ENCODE measurements at places on chromosomes 2 and 18.

GRCh38 chr2:10327896-10328669 is 25.4 kb downstream of the HPCAL1 start:
- DNase-seq = no peak

DNA sequence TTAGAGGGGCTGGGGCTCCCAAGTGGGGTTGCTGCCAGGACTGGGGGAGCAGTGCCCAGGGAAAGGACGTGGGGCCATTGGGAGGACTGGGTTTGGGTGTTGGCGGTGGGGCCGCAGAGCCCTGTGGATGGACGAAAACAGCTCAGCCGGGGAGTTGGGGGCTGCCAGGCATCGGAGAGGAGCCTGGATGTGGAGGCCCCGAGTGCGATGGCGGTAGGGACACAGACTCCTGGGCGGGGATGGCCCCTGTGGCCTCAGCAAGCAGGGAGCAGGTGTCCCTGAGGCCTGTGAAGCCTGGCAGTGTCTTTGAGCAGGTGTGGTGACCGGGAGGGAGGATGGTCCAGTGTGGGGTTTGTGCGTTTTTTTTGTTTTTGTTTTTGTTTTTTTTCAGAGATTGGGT is 13.3 kb downstream of the CTDP1 start:
- no peak for DNase-seq

GRCh38 chr2:204470178-204470620 is 75.1 kb upstream of the PARD3B start:
- DNase-seq = no peak

DNA sequence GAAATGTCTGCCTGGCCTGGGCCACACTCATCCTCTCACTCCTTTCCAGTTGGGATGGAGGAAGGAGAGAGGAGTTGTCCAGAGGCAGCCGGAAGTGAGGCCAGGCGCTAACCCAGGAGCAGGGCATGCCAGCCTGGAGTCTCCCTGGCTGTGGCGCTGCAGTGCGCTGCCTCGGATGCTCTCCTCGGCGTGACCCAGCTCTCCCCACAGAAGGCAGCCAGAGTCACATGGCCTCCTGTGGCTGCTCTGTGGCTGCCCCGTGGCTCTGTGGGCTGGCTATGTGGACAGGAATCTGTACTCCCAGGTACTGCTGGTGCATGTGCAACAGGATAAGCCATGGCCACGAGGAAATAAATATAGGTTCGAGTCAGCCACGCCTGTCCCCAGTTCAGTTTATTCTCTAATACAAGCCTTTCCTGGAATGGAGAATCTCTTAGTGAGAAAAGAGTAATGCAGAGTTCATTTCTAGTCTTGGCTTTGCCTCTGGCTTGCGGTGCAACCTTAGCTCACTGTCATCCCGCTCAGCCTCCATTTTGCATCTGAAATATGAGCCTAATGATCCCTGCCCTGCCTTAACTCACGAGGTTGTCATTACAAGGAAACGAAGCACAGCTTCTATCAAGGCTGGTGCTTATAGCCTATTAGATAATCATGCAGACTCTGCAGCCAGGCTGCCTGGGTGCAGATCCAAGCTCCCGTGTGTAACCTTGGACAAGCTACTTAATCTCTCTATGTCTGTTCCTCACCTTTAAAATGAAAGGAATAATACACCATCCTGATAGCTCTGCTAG is 106.3 kb downstream of the ANTXR1 start:
- DNase-seq = no peak

GRCh38 chr18:54880395-54881105 is 52.3 kb downstream of the RAB27B start:
- no peak for DNase-seq

DNA sequence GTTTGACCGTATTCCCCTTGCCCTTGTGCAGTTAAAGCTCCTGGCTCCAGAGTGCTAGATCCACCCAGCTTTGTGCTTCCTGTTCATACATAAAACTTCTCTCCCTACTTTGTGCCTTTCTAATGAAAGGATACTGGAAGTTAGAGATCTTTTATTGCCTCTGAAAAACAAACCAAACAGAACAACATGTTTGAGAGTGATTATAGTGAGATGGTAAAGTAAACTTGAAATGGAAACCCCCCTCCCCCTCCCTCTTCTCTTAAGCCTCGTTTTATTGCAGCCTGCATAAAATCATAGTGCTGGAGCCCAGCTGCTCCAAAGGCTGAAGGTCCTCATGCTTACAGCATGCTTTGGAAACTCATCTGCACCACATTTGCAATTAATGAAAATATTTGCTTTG is 125.1 kb downstream of the TANC1 start:
- no peak for DNase-seq

DNA sequence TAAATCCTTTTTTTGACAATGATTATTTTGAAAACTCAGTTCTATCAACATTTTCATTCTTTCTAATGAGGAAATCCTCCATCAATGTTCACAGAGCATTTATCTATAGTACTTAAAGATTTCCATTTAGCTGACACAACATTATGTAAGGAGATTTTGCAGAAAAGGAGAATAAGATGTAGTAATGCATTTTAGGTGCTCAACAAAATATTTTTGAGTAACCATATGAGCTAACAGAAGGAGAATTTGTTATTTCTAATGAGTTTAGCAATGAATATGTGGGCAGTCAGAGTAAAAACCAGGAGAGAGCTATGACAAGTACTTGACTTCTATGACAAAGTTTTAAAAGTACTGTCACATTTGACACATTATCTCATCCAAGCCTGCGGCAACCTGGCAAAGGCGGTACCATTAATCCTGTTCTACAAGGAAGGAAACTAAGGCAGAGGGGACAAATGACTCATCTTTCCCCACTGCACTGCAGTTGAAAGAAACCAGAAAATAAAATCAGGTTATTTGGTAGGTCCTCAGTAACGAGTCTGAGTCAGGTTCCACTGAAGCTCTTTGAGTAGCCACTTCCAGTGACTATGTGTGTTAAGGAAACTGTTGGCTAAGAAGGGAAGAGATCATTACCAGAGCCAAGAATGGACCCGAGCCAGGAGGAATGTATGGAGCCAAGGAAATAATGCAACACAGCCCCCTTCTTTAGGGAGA is 134.1 kb upstream of the ITGB6 start:
- DNase-seq = peak; percentile 29

- DNase-seq = no peak
These were observed 197.4 kb upstream of the SMIM21 start for GRCh38 chr18:75624869-75625268.

DNA sequence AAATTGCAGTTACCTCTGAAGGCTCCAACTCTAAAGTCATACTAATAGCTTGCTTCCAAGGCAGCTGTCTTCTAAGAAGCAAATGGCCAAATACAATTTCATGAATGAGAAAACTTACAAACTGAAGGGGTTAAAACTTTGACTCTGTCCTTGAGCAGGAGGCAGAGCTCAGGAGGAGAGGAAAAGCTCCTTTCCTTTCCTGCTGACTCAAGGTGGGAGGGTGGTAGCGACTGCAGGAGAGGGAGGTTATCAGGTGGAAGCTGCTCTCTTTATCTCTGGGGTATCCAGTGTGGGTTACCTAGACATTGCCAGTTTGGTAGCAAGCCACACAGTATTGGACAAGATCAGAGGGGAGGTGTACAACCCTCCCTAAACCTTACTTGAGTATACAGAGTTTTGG is 2.7 kb upstream of the EFEMP1 start:
- DNase-seq = no peak

GRCh38 chr18:48815581-48816324 is 135.0 kb downstream of the SMAD7 start:
- DNase-seq = peak; percentile 7

GRCh38 chr2:168119515-168120141 is 127.8 kb downstream of the STK39 start:
- no peak for DNase-seq

DNA sequence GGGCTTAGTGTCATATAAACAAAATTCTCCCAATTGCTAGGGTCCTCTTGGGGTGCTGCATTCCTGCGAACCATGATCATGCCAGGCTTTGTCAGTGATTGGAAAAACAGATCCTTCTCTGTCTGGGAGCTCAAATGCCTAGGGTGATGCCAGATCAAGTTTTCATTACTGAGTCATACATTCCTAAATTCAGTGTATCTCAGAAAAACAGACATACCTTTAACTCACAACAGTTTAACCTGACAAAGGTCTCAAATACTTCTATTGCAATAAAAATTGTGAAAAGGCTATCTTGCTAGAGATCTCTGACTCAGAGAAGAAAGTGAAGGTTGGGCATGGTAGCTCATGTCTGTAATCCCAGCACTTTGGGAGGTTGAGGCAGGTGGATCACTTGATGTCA is 86.9 kb downstream of the SH3YL1 start:
- no peak for DNase-seq

DNA sequence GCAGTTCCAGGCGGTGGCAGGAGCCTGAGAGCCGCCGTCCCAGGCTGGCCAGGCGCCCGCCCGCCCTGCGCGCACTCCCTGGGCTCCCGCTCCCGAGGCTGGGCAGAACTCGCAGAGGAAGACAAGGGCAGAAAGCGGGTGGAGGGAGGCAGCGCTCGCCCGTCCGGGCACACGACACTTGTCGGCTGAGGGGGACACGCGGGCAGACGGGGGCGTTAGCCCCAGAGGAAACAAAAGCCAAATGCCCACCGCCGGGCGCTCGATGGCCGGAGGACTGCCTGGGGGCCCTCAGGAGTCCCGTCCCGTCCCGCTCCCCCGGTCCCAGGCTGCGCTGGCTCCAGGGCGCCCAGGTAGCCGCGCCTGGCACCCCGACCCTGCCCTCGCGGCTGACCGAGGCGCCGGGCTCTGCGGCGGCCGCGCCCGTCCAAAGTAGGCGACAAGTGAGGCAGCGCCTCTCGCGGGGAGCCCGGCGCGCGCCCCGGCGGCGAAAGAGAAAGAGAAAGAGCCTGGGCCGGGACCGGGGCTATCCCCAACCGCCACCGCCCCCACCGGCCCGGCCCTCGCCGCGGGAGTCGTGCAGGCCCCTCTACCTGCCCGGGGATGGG is 491 bp downstream of the L3MBTL4 start:
- DNase-seq = peak; percentile 15

GRCh38 chr2:84719434-84719833 is 161.4 kb downstream of the TRABD2A start:
- no peak for DNase-seq

DNA sequence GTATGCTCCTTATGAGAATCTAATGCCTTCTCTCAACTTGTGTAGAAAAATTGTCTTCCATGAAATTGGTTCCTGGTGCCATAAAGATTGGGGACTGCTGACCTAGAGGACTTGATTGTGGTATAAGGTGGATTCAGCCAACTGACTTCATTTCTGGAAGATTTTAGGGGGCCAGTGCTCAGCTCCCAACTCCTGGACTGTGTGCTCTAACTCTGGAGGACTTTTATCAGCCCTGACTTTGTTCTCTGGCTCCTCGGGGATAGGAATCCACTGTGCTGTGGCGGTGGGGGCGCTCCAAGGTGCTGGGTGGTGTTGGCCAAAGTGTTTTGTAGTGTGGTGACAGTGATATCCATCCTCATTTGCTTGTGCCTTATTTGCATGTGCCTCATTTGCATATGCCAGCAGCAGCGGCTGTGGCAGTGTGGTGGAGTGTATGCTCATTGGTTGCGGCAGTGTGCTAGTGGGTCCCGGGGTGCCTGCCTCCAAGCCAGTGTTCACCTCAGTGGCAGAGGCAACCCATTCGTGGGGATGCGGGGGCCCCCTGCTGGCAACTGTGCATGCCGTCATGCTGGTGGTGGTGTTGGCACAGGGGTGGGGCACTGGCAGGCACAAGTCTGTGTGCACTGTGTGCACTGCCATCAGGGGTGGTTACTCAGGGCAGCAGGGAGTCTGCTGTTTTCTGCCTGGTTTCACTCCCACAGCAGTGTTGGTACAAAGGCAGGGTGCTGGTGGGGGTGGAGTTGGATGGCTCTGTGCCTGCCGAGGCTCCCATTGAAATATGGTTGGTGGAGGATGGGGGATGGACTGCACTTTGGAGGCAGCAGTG is 19.6 kb downstream of the EHBP1 start:
- DNase-seq = peak; percentile 24

GRCh38 chr18:49510393-49511115 is 23.5 kb upstream of the C18orf32 start:
- peak; percentile 55 for DNase-seq

- DNase-seq = no peak
These were observed 825.7 kb downstream of the SUCLG1 start for GRCh38 chr2:83633423-83633822.

All from activated CD8-positive, alpha-beta memory T cell treated with anti-CD3 and anti-CD28 coated beads, Interleukin-2, amount 50 U/mL, for 4 hours (primary cell).